ENCODE measurements at places on chromosomes 1 and 21.

DNA sequence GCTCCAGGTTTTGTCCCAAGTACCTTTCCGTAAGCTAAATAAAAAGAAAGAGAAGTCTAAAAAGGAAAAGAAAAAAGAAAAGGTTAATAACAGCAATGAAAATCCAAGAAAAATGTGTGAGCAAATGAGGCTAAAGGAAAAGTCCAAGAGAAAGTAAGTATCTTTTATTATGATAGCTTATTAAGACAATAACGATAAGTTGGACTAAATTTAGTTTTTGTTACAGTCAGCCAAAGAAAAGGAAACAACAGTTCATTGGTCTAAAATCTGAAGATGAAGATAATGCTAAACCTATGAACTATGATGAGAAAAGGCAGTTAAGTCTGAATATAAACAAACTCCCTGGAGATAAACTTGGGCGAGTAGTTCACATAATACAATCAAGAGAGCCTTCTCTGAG lies 31.5 kb downstream of the BRDT start:
- no peak for DNase-seq

DNA sequence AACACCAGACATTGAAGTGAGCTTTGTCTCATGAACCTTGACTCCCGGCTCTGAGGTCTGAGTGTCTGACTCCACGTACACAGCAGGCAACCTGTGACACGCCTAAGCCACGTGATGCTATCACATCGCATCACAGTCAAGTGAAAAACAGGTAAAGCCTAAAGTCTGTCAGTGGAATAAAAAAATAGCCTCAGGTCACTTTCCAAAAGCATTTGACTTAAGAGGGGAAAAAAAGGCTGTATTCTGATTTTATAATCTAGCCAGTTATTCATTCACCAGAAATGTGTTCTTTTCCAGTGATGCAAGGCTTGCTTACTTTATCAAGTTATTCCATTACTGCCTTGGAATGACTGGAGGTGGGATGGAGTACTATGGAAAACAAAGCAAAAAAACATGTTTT lies 163.2 kb upstream of the HMCN1 start:
- no peak for DNase-seq

DNA sequence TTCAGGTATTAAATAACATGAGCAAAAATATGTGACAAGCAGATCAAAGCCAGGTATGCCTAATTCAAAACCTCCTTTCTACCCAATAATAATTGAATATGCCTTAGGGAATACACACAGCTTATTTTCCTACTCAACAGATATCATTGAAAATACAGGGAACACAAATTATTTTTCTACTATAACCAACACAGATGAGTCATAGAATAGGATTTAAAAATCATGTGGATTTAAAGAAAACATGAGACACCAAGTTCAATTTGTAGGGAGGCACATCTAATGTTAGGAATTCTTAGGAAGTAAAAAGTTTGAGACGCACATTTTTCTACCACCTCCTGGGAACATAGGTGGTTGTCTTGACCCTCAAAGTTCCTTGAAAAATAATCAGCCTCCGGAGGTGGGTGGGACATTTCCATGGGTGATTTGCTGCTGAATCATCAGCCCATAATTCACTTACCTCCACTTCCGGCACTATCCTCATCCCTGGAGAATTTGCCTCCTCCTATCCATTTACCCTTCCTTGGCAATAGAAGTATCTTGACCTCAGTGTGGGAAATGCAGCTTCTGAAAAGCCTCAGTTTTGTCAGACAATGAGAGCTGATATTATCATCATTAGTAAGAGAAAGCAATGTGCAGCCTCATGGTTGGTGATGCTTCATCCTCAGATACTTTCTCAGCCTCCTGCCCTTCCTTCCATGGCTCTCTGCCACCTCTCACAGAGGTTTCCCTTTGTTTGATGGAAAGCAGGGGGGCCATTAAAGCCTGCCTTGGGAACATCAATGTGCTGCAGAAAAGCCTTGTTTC lies 33.5 kb upstream of the RGS4 start:
- DNase-seq, result no peak

DNA sequence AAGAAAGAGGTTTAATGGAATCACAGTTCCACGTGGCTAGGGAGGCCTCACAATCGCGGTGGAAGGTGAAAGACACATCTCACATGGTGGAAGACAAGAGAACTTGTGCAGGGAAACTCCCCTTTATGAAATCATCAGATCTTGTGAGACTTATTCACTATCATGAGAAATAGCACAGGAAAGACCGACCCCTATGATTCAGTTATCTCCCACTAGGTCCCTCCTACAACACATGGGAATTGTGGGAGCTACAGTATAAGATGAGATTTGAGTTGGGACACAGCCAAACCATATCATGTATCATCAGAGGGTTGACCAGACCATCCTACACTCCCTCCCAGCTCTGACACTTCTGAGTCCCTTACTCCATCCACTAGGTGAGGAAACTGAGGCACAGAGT lies 143.9 kb upstream of the KLHDC7A start:
- DNase-seq, result no peak
